ENCODE measurements at places on chromosomes 12 and 14.

- peak; percentile 67 for DNase-seq
Observed at GRCh38 chr12:110917467-110917866, 2.9 kb downstream of the MYL2 start.

DNA sequence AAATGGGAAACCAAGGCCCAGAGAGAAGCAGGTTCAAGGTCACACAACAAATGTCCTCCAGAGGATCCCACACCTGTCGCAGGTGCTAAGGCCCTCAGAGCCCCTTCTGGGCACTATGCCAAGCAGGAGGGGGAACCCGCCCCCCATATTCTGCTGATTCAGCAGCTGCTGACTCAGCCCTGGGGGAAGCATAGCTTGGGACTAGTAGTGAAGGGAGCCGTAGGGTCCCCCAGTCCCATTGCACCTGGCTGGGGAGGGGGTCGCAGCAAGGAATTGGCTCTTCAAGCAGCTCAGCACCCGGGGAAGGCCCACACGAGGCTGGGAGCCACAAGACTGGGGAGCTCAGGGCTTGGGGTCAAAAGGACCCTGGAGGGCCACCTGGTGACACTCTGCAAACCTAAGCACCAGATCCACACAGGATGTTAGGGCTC, 1.0 kb downstream of the RASAL1 start:
- DNase-seq: no peak

DNA sequence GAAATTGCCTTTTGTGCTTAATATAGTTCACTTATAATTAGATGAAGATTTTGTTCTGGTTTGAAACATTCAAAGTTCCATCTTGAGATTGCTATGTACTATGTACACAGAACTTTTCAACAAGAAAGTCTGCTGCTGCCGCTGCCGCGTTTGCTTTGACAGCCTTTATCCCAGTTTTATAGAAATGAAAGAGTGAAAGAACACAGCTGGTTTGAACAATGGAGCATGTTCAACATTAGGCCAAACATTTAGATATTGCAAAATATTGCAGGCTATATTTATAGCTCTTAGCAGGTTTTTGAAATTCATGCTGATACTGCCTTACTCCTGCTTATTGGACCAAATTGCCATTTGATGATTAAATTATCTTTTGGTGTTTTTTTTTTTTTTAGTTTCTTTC, 299.8 kb upstream of the PRKD1 start:
- no peak for DNase-seq

GRCh38 chr12:51827925-51828818, 20.3 kb downstream of the FIGNL2 start:
- peak; percentile 60 for DNase-seq

GRCh38 chr12:88299567-88300101, 157.5 kb downstream of the TMTC3 start:
- DNase-seq: peak; percentile 93

- DNase-seq: peak; percentile 90
Observed at GRCh38 chr14:76773188-76773885, 12.1 kb downstream of the VASH1 start.

DNA sequence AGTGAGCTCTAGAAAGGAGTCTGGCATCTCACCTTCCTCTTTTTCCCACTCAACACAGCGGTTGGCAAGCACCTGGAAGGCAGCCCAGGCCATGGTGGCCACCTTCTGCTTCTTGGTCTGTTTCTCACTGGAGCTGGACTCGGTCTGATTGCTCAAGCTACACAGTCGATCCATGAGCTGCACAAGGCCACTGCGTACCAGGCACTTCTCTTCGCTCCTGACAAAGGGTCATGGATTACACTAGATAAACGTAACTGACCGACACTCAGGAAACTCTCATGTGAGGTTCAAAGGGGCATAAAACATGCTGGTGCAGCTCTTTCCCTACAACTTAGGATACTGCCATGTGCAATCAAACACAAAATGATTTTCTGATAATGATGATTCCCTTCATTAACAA, 113.7 kb downstream of the TRAFD1 start:
- no peak for DNase-seq

GRCh38 chr14:51908086-51908485, 47.7 kb downstream of the GNG2 start:
- DNase-seq: no peak

DNA sequence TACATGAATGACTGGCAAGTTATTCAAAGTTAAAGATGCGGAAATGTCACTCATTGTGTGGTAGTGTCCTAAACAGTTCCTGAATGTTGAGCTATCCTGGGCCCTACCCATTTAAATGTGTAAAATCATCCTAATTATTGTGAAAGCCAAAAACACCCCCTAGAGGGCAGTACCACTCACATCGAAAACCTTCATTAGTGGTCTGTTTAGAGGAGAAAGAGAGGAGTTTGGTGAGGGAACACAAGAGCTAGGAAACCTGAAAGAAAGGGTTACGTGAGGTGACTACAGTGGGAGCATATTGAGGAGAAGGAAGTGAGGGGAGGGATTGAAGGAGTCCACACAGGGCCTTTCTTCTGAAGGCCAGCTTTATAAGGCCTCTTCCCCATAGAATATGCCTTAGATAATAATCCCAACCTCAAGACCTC, 2.5 kb upstream of the TEP1 start:
- peak; percentile 57 for DNase-seq

GRCh38 chr14:64971943-64972791, at the start of gene RAB15:
RAB15 (minus strand) TSS chr14:64972336; CDS start chr14:64972076, 260 bp downstream.
- DNase-seq: no peak

DNA sequence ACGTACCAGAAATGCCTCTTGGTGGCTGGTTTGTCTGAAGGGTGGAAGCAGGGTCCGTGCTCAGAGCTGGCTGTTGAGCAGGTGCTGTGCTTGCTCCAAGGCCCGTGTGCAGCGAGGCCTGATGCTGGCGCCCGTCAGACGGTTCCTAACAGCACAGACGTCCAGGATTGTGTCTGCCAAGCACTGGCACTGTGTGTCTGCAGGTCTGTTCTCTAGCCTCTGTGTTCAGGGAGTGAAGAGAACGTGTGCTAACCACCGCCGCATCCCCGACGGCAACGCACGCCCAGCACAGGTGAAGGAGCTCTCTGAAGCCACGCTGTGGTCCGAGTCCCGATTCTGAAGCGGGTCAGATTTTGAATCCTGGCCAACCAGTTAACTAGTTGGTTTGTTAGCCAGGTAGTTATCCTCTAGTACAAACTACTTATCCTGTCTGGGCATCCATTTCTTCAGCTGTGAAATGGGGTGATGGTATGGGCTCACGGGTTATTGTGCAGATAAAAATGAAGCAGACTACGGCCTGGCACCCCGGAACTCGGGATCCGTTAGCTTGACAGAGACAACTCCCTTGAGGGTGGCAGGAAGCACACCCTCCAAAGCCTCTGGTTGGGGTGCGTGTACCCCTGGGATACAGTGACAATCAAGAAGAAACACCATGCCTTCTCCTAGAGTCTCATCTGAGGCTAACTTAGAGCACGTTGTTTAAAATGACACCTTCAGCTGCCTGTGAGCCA, 18.6 kb upstream of the TDRD9 start:
- DNase-seq: no peak

GRCh38 chr14:97361958-97362357, 564.8 kb downstream of the VRK1 start:
- DNase-seq: no peak

GRCh38 chr12:148676-149416, 65.1 kb downstream of the SLC6A12 start:
- no peak for DNase-seq

GRCh38 chr12:124044809-124045321, 71.8 kb downstream of the ZNF664 start:
- DNase-seq: no peak

DNA sequence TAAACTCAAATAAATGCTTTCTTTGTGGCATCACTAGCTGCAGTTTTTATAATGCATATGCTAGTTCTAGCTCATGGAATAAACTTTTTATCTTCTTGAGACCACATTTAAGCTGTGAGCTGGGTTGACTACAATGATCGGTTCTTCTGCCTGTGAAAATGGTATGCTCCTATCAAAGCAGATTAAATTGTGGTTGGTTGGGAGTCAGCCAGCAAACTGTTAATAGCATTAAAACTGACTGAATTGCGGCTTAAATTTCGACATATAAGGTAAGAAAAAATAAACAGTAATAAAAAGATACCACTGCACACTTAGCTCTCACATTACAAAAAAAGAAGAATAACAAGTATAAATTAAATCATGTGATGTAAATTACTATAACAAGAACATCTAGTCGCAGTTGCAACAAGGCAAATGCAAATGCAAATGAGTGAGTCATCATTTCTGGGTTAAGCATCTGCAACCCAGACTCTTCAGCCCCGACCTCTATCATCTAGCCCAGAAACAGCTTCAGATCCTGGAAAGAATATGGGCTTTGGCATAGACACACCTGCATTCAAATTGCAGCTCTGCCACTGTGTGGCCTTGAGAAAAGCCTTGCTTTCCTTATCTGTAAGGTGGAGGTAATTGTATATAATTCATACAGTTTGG, 19.8 kb upstream of the DHRS7 start:
- DNase-seq: peak; percentile 29

DNA sequence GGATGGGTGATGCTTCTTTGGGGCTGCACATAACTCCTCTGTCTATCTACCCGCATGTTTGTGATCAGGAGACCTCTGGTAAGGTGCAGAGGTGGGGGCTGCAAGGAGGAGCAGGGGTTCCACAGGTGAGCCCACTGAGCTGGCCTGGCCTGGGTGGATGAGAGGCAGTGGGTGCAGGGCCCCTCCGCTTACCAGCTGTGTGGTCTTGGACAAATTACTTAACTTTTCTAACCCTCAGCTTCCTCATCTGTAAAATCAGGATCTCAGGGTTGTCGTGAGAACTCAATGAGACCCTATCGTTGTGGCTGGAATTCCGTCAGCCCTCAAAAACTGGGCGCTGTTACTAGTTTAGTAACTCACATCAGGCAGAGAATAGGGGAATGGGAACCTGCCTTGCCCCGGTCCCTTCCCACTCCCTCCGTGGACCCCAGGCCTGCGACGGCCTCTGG, 7.5 kb downstream of the PTPN6 start:
- DNase-seq: no peak

DNA sequence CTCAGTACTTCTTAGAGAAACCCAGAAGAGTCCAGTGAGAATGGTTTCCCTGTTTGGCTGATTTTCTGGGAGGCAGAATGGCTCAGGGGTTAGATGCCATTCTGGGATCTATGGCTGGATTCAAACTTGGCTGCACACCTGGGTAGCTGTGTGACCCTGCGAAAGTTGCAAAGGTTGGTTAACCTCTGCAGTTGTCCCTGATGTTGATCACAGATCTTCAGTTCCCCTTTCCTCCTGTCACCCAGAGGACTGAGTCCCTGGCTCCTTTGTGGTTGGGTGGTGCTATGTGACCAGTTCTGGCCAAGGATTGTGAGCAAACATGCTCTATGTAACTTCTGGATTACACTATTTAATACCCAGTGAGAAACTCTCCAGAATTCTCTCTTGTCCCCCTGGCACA, 418.0 kb downstream of the RGS6 start:
- DNase-seq: no peak

GRCh38 chr14:76201162-76201561, 49.4 kb downstream of the GPATCH2L start:
- DNase-seq: peak; percentile 6

GRCh38 chr14:97633131-97633738, 836.1 kb downstream of the VRK1 start:
- DNase-seq: no peak

- DNase-seq: no peak
Observed at GRCh38 chr12:106135075-106135474, 3.7 kb downstream of the NUAK1 start.

DNA sequence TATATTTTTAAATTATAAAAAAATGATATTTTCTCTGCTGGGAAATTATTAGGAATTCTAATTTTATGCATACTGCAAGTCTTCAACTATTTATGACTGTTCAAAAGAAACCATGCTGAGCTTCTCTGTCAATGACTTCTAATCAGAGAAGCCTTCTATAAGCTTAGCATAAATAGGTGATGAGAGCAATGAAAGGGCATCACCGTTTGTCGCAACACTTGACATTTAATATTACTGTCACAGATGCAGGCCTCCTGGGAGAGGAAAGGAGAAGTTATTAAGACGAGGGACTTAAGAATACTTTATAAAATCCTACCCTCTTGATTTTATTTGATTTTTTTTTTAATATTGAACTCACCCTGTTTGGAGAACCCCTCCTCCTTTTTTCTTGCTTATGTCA, 69.8 kb downstream of the CAPZA3 start:
- no peak for DNase-seq

- DNase-seq: no peak
Observed at GRCh38 chr14:77830692-77831091, 30.8 kb downstream of the ADCK1 start.

- DNase-seq: no peak
Observed at GRCh38 chr12:122029620-122030423, 8.1 kb downstream of the BCL7A start.

DNA sequence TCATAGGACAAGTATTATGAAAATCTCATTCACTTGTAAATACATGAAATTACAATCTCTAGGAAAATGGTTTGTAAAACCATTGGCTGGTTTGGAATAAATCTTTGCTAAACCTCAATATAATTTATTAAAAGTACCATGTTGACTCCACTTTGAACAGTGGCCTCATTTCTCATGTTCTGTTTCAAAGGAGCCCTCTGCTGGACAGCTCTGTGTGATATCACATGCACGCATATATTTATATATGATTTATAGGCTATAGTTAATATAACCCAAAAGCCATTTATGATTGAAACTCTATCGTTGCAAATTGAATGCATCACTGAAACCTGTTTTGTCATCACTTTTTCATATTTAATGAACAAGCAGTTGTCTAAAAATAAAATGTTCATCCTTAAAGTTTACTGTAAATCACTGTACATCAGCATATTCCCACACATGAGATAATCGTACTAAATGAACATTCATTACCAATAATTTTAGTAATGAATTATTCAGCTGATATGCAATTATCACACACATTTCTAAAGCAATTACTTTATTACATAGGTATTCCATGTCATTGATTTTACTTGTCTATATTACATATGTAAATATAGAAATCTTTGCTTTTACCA, 493.8 kb downstream of the NPAS3 start:
- peak; percentile 22 for DNase-seq

- DNase-seq: no peak
Observed at GRCh38 chr14:24325041-24325530, 9.8 kb downstream of the ADCY4 start.

DNA sequence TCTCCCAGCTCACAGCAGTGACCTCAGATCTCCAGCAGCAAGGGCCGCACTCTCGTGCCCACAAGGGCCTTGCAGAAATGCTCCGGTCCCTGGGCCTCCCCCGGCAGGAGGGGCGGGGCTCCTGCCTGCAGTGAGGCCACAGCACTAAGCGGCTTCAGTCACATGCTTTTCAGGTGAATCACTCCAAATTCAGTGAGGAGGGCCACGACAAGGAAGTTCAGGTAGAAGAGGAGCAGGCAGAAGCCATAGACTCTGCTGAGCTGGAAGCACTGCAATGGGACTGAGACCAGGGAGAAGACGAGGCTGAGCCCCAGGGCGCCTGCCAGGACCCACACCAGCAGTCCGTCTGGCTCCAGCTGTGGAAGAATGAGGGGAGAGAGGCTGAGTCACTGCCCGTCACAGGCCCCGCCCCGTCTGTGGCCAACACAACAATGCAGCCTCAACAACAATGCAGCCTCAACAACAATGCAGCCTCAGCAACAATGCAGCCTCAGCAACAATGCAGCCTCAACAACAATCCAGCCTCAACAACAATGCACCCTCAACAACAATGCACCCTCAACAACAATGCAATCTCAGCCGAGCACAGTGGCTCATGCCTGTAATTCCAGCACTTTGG, 35.2 kb downstream of the SLC8B1 start:
- peak; percentile 79 for DNase-seq

All from H4 (cell line).